H1 (cell line): ENCODE measurements at places on chromosomes 3 and 15. TPM values are rescaled to one million over a fixed set of nuclear protein-coding genes. Genes with fewer than 3 reads are reported as not detected.
A peak's percentile ranks its signal among the peaks of the same experiment; 100 is the strongest.

CASR gene
- 0.28 and 0.36 TPM in 2 replicates for polyA plus RNA-seq

TMEM212 gene
- not detected in 2 replicates for polyA plus RNA-seq

GRCh38 chr3:8645712-8646111, 1.1 kb upstream of the SSUH2 start:
- no peak for DNase-seq
- no peak overlapping the region for H3K27ac ChIP-seq
- no peaks in the 10 kb centered on the region for H3K36me3 ChIP-seq

GRCh38 chr3:25902586-25902985, 112.7 kb downstream of the OXSM start:
- no peaks in the 10 kb centered on the region for H3K4me1 ChIP-seq
- no peak for DNase-seq
- H3K27me3 ChIP-seq: no peaks in the 10 kb centered on the region
- H3K27ac ChIP-seq: no peak overlapping the region
- H3K36me3 ChIP-seq: no peaks in the 10 kb centered on the region

DNA sequence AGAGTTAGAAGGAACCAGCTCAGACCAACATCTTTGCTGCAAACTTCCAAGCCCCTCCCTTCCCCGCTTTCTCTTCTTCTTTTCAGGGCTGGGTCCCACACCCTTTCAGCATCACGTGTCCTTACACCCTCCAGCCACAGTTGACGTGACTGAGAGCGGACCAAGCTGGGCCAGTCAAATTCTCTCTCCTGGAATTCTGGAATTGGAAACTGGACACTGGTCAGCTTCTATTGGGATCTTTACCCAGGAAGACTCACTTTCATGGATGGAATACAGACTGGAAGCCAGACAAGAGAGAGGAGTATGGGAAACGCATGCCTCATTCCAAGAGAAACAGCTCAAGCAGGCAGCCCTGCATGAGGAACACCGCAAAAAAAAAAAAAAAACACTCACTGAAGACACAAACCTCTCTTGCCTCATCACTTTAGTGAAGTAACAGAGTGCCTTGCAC, 12.4 kb upstream of the TPM1 start:
- no peaks in the 10 kb centered on the region for H3K27me3 ChIP-seq
- no peak overlapping the region for H3K4me3 ChIP-seq
- H3K27ac ChIP-seq: no peak overlapping the region
- H3K36me3 ChIP-seq: no peaks in the 10 kb centered on the region

SERPINI2 gene
- polyA plus RNA-seq: not detected in 2 replicates

CDC25A gene
- polyA plus RNA-seq: 20.7 and 22.2 TPM in 2 replicates

DNA sequence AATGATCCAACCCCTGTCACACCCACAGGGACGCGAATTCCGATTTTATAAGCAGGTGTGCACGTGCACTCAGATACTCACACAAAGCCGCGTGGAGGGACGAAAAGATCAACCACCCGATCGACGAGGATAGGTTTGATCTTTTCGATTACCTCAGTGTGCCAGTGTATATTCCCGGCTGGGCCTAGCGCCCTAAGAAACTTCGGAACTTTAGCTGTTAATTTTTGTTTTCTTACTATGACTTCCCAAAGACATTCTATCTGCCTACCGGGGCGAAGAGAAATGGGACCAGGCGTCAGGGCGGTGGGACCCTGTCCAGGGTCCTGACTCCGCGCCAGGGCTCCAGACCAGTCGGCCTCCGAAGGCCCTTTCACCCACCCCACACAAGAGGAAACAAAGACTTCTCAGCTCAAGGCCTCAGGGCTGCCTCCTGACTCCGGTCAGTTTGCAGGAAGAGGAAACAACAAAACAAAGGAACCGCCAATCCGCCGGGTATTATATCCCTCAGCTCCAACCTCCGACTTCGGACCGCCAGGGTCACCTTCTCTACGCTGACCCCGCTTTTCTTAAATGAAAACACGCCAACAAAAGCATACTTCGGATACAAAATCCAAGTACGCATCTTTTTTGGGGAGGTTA, 6.8 kb downstream of the ONECUT1 start:
- no peak overlapping the region for H3K27ac ChIP-seq
- peaks cover 28% of the 10 kb centered on the region for H3K4me1 ChIP-seq
- no peaks in the 10 kb centered on the region for H3K36me3 ChIP-seq
- peak; percentile 69 for DNase-seq
- peak overlapping the region; percentile 62 for H3K4me3 ChIP-seq

DNA sequence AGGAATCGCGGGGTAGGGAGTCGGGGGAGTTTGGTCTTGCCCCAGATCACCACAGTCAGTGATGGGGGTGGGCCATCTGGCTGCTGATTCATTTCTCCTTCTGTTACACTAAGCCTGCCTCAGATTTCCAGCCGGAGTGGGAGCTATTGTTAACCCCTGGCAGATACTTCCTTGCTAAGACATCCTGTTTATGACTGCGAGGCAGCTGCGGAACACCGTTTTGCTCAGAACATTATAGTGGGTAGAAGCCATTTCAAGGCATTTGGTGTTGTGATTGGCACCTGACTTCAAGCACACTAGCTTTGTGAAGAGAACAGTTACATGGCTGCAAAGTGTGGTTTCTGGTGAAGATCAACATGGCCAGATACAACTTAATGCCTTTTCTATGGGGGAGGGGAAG, 73.8 kb downstream of the FLNB start:
- H3K36me3 ChIP-seq: peaks cover 23% of the 10 kb centered on the region
- no peaks in the 10 kb centered on the region for H3K27me3 ChIP-seq
- no peak overlapping the region for H3K4me3 ChIP-seq
- no peaks in the 10 kb centered on the region for H3K4me1 ChIP-seq

GRCh38 chr3:50570508-50571279, 1.4 kb downstream of the HEMK1 start:
- H3K27ac ChIP-seq: no peak overlapping the region
- H3K4me1 ChIP-seq: peaks cover 6% of the 10 kb centered on the region
- no peak overlapping the region for H3K4me3 ChIP-seq
- peaks cover 5% of the 10 kb centered on the region for H3K27me3 ChIP-seq
- no peaks in the 10 kb centered on the region for H3K36me3 ChIP-seq
- DNase-seq: no peak

- peaks cover 43% of the 10 kb centered on the region for H3K4me1 ChIP-seq
- no peaks in the 10 kb centered on the region for H3K36me3 ChIP-seq
These were observed 66.1 kb upstream of the GLCE start for GRCh38 chr15:69094124-69094921.

- peaks cover 1% of the 10 kb centered on the region; the same call in 1 of the 2 replicates for H3K4me1 ChIP-seq
- H3K4me3 ChIP-seq: no peak within 1 kb of the TSS
- no peaks in the 10 kb centered on the region for H3K36me3 ChIP-seq
- no peaks in the 10 kb centered on the region for H3K27me3 ChIP-seq
- peak; percentile 72 for DNase-seq
- no peak within 1 kb of the TSS for H3K27ac ChIP-seq
These were observed at the start of gene UPK1B for GRCh38 chr3:119173325-119173724. TSS of gene UPK1B (plus strand) at chr3:119173598. CDS start at chr3:119186742, 13,144 bp downstream.

DNA sequence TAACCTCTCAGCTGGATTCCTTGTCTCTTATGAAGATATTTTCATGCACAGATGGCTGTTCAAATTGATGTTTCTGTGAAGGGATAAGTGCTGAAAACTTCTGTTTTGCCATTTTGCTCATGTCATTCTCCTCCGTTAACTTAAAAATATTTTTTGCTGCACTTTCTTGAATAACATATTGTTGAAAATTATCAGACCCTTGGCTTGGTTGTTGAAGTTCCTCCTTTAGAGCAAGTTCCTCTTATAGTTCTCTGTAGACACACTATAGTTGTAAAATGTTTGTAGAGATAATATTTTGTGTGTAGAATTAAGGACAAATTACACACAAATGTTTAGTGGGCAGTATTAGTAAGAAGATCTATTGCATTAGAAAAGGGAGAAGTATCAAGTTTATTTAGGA, 300.4 kb downstream of the SV2B start:
- no peaks in the 10 kb centered on the region for H3K36me3 ChIP-seq
- H3K4me1 ChIP-seq: no peaks in the 10 kb centered on the region
- DNase-seq: no peak
- H3K27me3 ChIP-seq: no peaks in the 10 kb centered on the region
- H3K27ac ChIP-seq: no peak overlapping the region

DNA sequence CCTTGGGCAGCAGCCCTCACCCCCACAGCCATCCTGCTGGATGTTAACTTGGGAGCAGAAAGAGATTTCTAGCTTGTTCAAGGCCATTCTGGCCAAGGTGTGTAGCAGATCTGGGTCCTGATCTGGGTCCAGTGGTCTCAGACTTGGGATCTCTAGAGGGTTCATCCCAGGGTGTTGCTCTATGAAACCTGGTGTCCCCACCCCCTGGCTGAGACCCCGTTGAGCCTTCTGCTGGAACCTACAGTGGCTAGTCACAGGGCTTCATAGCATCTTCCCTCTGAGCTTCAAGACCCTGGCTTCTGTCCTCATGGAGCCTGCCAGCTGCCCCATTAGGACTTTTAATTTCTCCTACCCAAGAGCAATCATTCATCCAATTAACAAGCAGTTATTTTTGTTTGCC, 64.3 kb downstream of the EPHB1 start:
- H3K4me1 ChIP-seq: peaks cover 3% of the 10 kb centered on the region; the same call in 1 of the 2 replicates
- H3K4me3 ChIP-seq: no peak overlapping the region
- no peaks in the 10 kb centered on the region for H3K36me3 ChIP-seq
- H3K27me3 ChIP-seq: no peaks in the 10 kb centered on the region
